ENCODE measurements at places on chromosomes 2 and 18.

DNA sequence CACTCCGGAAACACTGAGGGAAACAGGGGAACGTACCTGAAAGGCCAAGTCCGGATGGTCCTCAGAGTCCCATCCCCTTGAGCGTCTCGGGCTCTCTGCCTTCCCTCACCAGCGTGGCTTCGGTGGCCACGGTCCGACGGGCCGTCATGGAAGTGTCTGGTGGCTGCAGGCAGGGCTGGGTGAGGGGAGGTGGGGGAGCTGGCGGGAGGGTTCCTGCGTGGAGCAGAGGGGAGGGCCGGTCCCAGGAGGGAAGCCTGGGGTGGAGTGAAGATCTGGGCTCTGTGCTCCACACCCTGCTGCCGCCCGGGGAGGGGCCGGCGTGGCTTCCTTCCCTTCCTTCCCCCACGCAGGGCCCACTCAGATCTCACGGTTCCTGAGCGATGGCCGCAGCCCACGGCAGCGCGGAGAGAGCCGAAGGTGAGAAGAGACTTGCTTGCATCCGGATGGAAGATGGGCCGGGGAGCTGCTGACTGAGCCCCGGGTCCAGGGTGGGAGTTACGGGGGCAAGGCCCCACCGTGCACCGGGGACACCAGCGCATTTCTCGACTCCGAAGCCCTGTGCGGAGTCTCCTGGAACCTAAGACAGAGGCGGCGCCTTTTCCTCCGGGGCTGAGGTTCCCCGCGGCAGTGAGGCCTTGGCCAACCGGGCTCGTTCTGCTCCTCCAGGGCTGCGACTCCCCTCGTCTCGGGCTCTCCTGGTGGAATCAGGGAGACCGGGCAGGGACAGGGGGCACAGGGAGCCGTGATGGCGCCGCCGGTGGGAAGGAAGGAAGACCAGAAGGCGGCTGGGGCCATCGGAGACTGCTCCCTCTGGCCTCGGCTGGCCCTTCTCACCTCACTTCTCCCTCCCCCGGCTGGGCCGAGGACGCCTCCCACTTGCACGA lies 49.1 kb downstream of the KCNF1 start:
- no peak for DNase-seq

DNA sequence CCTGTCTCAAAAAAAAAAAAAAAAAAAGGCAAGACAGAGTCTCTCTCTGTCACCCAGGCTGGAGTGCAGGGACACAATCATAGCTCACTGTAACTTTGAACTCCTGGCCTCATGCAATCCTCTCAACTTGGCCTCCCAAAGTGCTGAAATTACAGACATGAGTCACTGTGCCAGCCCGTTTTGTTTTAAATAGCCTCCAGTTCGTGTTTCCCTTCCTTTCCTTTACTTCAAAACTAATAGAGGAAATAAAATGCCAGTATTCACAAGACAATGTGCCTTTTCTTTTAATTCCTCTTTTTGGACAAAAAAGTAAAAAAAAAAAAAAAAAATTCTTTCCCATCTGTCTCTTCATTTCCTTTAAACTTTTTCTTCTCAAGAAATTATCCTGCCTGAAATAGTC lies 54.5 kb upstream of the ACMSD start:
- no peak for DNase-seq

- DNase-seq, result no peak
These were observed 51.8 kb upstream of the NPAS2 start for GRCh38 chr2:100767810-100768806.

DNA sequence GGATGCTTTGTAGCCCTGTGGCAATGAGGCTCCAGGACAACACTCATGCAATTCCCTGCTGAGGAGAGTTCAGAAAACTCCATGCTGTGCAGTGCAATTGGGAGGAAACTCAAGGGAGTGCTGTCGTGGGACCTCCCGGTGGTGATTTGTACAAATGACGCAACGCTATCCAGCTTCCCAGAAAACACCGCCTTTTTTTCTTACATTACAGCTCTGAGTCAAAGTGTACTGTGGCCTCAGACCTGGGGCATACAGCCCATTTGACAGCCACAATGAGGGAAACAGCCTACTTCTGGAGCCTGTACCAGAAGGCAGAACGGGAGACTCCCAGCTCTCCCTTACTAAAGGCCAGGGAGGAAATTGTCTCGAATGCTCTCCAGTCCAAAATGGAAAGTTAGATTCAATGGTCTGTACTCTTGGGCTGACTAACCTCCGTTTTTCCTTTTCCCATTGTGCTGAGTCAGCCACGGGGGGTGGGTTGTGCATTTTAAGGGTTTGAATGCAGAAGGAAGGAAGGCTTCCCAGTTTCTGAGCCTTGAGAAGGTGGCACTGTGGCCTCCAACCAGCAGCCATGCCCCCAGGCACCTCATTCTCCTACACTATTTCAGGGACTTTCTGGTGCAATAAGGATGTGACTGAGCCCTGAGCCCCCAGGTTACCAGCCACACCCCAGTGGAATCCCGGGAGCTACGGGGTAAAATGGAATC lies 16.4 kb upstream of the CYP1B1 start:
- no peak for DNase-seq

- no peak for DNase-seq
These were observed 31.7 kb upstream of the TMEM247 start for GRCh38 chr2:46447649-46448048.

DNA sequence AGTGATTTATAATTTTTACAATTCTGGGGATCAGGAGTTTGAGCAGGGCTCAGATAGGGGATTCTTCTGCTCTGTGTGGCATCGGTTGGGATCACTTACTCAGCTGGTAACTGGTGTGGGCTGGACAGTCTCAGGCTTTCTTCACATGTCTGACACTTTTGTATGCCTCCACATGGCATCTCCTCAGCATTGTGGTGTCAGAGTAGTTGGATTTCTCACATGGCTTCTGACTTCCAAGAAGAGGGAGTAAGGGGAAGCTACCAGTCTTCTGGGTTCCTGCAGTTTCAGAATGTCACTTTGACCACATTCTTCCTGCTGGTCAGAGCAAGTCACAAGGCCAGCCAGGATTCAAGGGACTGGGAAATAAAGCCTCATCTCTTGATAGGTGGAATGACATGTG lies 55.6 kb downstream of the NCOA1 start:
- no peak for DNase-seq

GRCh38 chr2:101692041-101692440 lies 5.5 kb upstream of the MAP4K4 start:
- DNase-seq, result no peak

DNA sequence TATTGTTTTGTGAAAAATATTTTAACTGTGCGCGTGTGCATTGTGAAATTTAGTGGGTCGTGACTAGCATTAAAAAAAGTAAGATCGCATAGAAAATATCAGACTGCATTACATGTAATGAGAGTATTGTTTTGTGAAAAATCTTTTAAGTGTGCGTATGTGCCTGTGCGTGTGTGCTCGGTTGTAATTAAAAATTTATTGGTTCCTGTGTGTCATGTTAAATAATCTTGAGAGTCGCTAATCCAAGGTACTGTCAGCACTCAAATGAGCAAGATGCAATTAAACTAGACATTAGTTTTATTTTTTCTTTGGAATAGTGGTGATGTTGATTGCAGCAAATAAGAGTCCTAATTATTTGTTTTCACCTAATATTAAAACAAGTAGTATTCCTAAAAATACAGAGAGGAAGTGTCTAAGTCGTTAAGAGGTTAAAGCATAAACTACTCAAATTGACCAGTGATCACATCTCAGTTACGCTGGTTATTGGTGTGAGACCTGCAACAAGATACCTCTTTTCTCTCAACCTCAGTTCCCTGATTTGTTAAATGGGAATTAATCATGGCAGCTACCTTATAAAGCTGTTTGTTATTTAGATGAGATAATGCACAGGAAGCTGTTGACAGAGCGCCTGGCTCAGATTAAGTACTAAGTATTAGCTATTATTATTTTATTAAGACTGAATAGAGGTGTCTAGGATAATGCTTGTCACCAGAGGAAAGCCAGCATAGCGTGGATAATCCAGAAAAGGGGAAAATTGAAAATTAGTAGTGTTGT lies 1.9 kb downstream of the ZDBF2 start:
- no peak for DNase-seq

DNA sequence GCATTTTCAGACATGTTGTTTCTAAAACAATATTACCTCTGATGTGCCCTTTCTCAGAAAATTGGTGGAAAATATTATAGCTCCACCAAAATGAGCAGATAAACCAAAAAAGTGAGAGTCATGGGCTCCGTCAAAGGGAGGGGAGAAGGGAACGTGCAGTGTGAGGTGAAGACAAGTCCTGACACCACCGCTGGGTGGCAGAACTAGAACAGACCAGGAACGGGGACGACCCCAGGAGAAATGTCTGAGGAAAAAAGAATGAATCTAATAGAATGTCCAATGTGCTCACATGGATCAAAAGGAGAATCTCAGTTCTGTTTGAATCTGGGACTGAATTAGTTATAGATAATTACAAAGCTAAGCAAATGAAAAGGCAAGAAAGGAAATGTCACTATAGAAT lies 22.6 kb upstream of the BCL2 start:
- DNase-seq, result peak; percentile 66

All from HEK293T (cell line).